DMS79 (cell line): ENCODE measurements at places on chromosomes 7 and 10.
A peak's percentile ranks its signal among the peaks of the same experiment; 100 is the strongest.

DNA sequence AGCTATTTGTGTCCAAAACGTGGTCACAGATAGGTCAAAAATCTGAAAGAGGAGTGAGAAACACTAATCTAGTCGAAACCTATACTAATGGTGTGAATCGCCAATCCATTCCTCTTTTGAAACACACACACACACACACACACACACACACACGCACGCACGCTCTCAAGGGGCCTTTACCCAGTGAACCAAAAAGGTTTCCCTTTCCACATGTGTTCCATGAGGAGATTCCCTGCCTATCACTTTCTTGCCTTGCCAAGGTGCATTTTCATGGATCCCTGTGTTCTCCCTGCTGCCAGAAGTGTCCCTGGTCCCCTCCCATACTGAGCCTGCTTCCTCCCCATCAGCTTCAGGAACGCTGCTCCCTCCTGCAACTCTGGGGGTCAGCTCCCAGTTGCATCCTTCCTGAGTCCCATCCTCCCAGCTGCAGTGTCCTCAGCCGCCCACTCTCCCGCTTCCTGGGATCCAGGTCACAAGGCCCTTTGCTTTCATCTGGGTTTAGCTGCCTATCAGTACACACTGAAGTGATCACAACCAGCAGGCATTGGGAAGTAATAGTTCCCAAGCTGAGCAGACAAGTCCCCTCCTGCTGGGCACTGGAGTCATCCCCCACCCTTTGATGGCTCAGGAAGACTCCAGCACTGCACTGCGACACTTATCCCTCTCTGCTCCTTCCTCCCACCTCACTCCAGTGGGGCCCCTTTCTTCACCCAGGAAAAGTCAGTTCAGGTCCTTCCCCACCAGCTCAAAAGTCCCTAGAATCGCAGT, 49.2 kb upstream of the KCNMA1 start:
- no peak for DNase-seq

GRCh38 chr10:52631648-52632047, 140.9 kb downstream of the MBL2 start:
- no peak for DNase-seq

- no peak for DNase-seq
These were observed at the start of gene HOGA1 for GRCh38 chr10:97584060-97584797. HOGA1 (plus strand) TSS chr10:97584389; CDS start chr10:97584704, 315 bp downstream.

DNA sequence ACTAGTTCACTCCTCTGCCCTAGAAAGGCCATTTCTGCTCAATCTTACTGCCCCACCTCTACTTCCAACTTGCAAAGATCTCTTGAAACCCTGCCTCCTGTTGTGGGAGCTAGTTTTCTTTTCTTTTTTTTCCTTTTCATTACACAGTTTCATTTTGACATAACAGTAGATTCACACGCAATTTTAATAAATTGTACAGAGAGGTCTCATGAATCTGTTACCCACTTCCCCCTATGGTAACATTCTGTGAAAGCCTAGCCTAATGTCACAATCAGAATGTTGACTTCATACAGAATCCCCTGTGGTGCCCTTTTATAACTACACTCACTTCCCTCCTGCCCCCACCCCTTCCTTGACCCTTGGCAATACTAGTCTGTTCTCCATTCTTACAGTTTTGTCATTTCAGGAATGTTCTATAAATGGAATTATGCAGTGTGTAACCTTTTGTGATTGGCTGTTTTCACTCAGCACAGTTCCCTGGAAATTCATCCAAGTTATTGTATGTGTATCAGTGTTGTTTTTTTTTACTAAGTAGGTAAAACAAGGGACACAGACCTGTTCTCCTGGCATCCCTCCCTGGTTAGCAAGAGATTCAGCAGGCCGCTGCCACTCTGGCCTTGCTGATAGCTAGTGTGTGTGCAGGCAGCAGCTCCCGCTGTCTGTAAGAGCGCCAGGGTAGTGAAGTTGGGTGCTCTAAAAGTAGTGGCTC, 21.5 kb downstream of the CHST3 start:
- no peak for DNase-seq

- DNase-seq: no peak
These were observed 55.1 kb upstream of the TRIL start for GRCh38 chr7:29013082-29013695.

GRCh38 chr10:112953174-112954159, 3.4 kb downstream of the TCF7L2 start:
- DNase-seq: no peak

- peak; percentile 1 for DNase-seq
These were observed 514 bp downstream of the NHLRC2 start for GRCh38 chr10:113854761-113855588.

GRCh38 chr10:121899727-121900126, 28.1 kb downstream of the ATE1 start:
- no peak for DNase-seq

GRCh38 chr7:42250411-42250810, 13.4 kb upstream of the GLI3 start:
- no peak for DNase-seq

DNA sequence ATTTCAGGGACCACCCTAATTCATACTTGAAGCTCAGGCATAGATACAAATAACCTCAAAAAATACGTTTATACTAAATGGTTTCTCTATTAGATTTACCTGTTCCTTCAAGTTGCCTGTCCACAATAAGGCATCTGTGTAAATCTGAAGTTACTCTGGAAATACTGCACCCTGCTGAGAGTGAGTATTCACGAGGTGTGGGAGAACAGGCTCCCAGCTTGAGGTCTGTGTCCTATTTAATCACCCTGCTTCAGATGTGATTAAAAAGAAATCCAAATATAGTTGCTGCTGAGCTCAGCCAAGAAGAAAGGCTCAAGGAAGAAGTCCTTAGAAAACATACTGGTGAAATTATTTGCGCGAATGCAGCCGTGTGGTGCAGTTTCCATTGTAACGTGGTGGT, 136.8 kb downstream of the KLF6 start:
- no peak for DNase-seq

DNA sequence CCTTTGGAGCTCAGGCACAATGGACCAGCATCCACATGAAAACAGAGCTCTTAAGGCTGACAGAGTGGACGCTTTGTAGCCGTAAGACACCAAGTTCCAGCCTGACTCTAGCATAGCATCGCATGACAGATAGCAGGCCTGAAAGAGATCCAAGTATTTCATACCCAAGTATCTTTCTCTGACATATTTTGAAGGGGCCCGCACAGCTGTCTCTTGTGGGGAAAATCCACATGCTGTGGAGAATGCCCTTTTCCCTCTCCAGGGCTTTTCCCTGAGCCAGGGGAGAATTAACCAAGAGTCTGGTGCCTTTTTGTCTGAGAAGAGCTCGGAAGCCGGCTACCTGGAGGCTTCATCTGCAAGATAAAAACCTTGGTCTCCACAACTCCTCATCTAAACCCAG, 51.0 kb downstream of the CFAP46 start:
- DNase-seq: no peak

DNA sequence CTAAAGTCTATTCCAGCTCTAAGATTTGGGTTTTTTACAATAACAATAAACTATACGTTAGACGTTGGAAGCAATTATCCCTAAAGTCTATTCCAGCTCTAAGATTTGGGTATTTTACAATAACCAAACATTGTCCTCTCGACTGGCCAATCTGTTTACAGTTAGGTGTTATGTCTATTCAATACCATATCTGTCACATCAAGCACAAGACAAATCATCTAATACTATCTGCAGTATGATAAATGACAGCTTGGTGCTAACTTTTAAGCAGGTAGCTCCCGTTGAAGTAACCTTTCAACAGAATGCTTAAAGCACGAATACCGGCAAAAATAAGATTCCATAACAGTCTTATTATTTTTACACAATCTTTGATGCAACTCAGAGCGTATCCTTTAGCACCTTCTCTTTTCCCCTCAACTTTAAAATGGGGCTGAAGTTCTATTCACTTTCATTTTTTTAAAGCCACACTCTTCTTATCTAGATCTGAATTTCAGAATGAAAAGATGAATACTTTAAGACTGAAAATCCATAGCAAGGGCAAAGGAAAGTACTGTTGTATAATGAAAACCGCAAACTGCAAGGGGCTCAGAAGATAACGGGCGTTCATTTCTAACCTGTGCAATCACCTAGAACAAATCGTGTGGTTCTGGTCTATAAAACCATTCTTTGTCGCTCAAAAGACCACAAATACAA, 925 bp downstream of the H2AZ2 start:
- DNase-seq: no peak

DNA sequence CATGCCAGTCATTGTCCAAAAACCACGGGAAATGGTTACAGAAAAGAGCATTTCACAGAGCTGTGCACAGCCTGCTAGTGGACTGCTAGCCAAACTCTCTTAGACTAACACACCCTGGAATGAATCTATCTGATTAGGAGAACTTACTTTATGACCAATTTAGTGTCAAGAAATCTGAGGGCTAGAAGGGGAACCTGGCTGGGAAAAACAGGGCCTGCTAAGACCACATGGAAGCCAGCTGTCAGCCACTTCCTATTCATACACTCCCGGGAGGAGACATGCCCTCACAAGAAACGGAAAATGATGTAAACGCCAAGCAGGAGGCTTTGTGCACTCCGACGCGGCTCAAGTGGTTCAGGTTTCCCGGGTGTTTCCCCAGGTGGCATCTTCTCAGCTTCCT, 54.8 kb downstream of the MPP7 start:
- no peak for DNase-seq

DNA sequence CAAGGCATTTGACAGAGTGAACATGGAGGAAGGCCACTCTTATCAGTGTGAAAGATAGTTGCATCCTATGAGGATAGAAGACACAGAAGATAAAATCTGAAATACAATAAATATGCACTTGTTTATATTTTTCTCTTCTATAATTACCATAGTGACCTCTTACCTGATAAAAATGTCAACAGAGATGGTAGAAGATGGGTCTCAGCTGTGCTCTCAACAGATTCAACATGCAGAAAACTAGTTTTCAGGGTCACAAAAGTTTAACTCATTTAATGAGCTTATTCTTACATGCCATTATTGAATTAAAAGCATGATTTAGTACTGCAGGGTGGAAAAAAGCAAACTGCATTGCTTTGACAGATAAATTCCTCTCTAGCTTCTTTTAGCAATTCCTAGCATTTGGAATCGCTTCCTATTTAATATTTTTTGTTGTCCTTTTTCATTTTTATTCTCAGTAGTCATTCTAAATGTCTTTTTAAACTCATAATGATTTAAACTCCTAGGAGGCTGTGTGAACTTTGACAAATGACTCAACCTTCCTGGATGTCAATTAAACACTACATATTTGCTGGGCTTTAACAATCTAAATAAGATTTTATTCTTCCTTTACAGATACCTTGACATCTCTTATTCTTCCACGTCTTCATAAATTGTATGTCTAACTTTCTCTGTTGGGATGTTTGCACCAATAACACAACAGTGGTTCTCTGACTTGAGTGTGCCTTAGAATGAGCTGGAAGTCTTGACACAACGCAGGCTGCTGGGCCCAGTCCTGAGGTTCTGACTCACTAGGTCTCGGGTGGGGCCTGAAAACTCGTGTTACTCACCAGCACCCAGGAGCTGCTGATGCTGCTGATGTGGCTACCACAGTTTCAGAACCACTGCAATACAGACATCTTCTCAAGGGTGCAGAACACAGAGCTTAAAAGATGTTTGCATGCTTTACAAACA, 565.5 kb upstream of the IGFBP3 start:
- DNase-seq: no peak

GRCh38 chr10:94216201-94216600, 146.5 kb downstream of the NOC3L start:
- no peak for DNase-seq

GRCh38 chr7:1422512-1423263, 36.6 kb downstream of the MICALL2 start:
- DNase-seq: peak; percentile 83
